ENCODE measurements at places on chromosomes 16 and 17.
A peak's percentile ranks its signal among the peaks of the same experiment; 100 is the strongest.

DNA sequence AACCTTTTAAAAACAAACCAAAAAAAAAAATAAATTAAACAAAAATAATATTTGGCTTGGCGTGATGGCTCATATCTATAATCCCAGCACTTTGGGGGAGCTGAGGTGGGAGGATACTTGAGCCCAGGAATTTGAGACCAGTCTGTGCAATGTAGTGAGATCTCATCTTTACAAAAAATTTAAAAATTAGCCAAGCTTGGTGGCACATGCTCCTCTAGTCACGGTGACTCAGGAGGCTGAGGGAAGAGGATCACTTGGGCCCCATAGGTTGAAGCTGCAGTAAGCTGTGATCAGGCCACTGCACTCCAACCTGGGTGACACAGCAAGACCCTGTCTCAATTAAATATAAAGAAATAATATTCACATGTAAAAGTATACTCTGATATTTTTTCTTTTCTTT lies 12.2 kb downstream of the GNGT2 start:
- no peak for DNase-seq

GRCh38 chr17:4566785-4567184 lies 6.4 kb upstream of the GGT6 start:
- DNase-seq: peak; percentile 12

GRCh38 chr16:85750827-85751697 lies at the start of gene C16orf74:
Gene C16orf74 (minus strand): TSS chr16:85751096. CDS start chr16:85735217, 15,879 bp downstream.
- peak; percentile 17 for DNase-seq

- DNase-seq: peak; percentile 90
These were observed 2.4 kb downstream of the C1QL1 start for GRCh38 chr17:44965481-44966234.

GRCh38 chr16:84391151-84392030 lies 23.1 kb downstream of the ATP2C2 start:
- no peak for DNase-seq

GRCh38 chr17:79811868-79812352 lies 15.0 kb upstream of the CBX8 start:
- no peak for DNase-seq

DNA sequence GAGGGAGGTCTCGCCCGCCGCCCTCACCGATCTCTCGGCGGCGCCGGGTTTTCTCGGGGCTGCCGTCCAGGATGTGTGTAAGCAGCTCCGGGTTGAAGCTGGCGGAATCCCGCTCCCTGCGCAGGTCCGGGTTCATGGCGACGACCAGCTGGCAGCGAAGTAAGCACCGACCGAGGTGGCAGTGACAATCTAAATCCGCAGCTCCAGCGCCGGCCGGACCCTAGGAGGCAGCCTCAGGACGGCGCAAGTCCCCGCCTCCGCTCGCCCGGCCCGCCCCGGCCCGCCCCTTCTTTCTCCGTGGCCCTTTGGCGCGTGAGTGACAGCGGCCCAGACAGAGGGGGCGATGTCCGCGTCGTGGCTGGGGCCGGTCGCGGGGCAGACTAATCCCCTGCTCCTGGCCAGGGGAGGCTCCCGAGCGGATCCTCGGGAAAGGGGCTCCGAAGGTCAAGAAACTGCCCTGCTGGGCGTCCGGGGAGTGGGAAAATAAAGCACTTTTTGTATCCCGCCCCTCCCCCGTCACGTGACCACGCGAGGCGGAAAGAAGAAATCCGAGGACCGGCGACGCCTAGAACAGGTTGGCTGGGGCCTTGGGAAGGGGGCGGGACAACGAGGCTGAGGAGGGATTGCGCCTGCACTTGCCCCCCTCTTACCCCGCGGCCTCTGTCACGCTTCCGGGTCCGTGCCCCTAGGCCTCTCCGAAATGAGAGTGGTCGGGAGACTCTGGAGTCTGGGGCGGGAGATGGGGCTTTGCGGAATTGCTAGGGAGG lies at the start of the genes ACOX1 and TEN1:
Gene ACOX1, minus strand, starts transcription at position 229 of the 767 bp plus-strand sequence. Its CDS starts 93 bp downstream, at position 136.
Gene TEN1, plus strand, starts transcription at position 303 of the 767 bp plus-strand sequence. CDS start 6,953 bp downstream, outside the sequence.
- peak; percentile 99 for DNase-seq

DNA sequence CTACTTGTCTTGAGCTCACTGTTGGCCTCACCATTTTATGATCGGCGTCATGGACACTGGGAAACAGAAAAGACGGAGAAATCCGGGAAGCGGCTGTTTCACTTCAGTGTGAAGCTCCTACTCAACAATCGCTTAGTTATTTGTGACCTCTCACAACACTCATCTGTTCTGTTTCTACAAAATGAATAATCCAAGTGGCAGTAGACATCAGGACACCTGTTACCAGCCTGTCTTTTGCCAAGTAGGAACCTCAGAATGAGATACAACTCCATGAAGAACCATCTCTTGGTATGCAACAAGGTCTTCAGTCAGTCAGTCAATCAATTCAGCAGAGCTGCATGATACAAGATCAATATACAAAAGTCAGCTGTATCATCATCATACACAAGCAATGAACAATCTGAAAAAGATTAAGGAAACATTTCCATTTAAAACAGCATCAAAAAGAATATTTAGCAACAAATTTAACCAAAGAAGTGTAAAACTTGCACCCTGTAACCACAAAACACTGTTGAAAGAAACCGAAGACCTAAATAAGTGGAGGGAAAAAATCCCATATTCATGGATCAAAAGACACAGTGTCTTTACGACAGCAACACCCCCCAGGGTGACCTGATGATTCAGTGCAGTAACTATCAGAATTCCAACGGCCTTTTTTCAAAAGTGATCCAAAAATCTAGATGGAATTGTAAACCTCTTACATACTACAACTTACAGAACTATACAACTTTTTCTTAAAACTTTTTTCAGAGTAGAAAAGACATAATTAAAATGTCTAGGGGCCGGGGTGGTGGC lies 63.4 kb downstream of the ANKRD11 start:
- DNase-seq: no peak

GRCh38 chr16:11080327-11080967 lies 136.1 kb downstream of the CLEC16A start:
- DNase-seq: no peak

DNA sequence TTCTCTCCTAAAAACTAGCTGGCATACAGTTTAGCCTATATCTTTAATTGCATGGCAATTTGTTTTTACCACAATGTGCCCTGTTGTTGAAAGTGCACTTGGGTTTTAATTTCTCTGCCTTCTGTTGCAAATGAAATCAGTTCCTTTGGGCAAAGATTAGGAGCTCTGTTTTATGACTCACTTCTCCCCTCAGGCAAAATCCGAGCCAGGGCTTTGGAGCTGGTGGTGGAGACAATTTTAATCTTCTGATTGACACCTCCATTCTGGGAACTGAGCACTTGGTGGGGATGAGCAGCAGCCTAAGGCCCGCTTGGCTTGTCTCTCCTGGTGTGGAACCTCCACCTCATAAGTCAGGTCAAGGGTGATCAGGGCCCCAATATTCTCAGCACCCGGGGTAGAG lies 13.3 kb upstream of the MYH8 start:
- no peak for DNase-seq

- peak; percentile 30 for DNase-seq
These were observed 23.4 kb upstream of the KRT24 start for GRCh38 chr17:40726919-40727318.

GRCh38 chr16:14487579-14487978 lies 142.5 kb downstream of the PARN start:
- DNase-seq: no peak

DNA sequence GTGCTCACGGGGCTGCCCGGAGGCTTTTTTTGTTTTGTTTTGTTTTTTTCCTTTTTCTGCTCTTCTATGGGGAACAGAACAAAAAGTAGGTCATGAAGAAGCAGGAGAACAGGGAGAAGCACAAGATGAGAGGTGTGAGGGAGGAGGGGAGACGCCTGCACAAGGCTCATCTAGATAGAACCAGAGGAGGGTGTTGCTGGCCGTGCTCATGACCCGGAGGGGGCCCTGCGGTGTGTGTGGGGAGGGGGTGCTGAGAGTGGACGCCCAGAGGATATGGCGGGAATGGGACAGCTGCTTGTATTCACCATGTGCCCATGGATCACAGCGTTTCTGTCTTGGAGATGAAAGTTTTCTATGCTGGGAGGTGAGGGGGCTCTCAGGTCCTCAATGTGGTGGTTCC lies 183.7 kb downstream of the FOXL1 start:
- DNase-seq: no peak

DNA sequence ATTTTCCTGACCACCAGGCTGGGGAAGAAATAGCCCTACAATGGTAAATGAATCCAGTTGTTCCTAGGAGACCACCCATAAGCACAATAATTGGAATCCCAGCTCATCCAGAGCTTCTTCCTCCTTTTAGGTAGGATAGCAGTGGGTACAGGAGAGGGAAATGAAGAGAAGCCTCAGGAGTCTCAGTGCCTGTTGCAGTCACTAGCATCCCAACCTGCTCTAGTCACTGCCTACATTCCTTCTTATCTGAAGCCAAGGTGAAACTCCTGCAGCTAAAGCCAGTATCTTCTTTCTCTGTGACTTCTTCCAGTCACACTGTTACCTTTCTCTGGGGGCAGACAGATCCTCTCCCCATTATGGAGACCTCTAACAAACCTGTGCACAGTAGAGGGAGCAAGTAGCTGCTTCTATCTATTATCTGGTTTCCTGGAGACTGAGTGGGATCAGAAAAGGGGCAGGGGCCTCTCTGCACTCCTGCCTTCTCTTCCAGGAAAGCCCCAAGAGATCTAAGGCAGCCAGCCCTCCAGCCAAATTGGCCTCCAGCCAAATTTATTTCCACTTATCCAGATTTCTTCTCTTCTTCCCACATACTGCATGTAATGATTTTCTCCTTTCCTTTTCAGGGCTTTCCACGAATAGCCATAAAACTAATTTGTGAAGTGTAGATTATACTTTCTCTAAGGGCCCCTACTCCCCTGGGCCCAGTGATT lies 85.5 kb downstream of the SSH2 start:
- no peak for DNase-seq

DNA sequence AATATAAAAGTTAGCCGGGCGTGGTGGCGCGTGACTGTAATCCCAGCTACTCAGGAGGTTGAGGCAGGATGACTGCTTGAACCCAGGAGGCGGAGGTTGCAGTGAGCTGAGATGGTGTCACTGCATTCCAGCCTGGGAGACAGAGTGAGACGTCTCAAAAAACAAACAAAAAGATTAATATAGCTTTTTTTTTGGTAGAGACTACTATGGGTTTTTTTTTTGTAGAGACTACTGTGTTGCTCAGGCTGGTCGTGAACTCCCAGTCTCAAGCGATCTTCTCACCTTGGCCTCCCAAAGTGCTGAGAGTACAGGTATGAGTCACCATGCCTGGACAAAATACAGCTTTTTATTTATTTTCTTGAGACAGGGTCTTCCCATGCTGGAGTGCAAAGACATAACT lies 20.2 kb downstream of the ZNRF1 start:
- no peak for DNase-seq

- DNase-seq: no peak
These were observed 59.8 kb downstream of the NCOR1 start for GRCh38 chr17:16155536-16155935.

DNA sequence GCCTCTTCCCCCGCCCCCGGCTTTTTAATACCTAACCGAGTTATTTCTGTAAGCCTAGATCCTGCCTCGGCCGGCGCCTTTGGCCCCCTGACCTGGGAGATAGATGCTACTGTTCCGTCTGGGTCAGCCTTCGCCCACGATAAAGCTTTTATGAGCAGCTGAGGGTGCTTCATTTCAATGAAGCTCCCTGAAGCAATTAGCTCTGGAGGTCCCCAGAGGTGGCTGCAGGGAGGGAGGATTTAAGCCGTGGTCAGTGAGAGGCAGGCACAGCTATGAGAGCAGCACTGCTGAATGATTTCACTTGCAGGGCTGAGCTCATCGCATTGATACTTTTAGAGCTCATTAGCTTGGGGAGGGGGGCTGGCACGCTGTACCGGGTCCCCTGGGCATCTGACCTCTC lies 89.4 kb downstream of the RPA1 start:
- DNase-seq: no peak

DNA sequence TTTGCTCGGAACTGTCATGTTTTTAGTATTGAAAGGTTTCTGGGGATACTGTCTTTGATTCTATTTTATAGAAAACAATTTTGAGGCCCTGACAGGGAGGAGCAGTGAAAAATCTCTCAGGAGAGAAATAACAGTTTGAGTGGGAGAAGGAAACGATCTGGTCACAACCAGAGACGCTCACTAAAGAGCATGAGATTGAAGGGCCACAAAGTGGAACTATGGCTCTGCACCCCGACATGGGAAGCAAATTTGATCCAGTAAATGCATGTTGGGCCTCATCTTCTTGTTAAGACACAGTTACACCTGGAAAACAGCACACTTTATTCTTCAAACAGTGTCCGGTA lies 492 bp downstream of the ERAL1 start:
- DNase-seq: no peak

- no peak for DNase-seq
These were observed 16.4 kb downstream of the CDH13 start for GRCh38 chr16:82643136-82643535.

GRCh38 chr17:1764284-1764683 lies 2.4 kb downstream of the SERPINF1 start:
- DNase-seq: peak; percentile 13

DNA sequence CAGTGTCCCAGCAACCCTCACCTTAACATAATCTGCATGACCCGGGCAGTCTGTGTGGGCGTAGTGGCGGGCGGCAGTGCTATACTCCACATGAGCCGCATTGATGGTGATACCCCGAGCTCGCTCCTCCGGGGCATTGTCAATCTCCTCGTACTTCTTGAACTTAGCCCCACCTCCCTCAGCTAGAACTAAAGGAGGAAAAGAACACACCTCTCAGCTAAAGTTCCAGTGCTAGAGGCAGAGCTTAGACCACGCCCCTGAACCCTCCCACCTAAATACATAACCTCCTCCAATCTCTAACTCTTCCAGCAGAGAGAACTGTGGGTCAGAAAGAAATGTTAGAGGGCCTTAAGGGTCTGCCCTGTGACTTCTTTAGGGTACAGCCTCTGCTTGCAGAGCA lies 855 bp downstream of the TUFM start:
- peak; percentile 9 for DNase-seq

GRCh38 chr16:59124056-59124455 lies 389.9 kb upstream of the GOT2 start:
- DNase-seq: no peak

GRCh38 chr17:68182940-68183551 lies 64.8 kb upstream of the AMZ2 start:
- DNase-seq: no peak

GRCh38 chr17:30550512-30551273 lies 73.5 kb downstream of the GOSR1 start:
- peak; percentile 91 for DNase-seq

- DNase-seq: no peak
These were observed 2.7 kb upstream of the CES1 start for GRCh38 chr16:55835581-55835980.

GRCh38 chr17:17516941-17517720 lies 20.9 kb upstream of the RASD1 start:
- no peak for DNase-seq

- no peak for DNase-seq
These were observed 151.2 kb upstream of the AXIN2 start for GRCh38 chr17:65712383-65713267.

- no peak for DNase-seq
These were observed 34.6 kb downstream of the PRMT7 start for GRCh38 chr16:68345351-68345810.

DNA sequence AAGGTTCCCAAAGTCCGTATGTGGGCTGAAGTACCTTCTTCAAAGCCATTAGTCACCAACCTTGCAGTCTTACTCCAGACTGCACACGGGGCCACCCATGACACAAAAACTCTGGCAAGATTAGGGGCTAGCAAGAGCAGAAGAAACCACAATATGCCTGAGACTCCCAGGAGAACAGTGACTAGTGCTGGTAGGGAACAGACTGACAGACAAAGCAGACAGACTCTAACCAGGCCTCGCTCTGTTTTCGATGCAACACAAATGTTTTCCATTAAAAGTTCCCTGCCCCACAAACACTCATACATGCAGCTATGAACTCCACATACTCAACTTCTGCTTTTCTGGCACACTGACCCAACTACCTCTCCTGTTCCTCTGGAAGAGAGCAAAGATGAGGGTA lies 102.2 kb downstream of the HIC1 start:
- no peak for DNase-seq
